Left lung (tissue), 14 donors: ENCODE measurements at places on chromosomes 13 and 19.

DNA sequence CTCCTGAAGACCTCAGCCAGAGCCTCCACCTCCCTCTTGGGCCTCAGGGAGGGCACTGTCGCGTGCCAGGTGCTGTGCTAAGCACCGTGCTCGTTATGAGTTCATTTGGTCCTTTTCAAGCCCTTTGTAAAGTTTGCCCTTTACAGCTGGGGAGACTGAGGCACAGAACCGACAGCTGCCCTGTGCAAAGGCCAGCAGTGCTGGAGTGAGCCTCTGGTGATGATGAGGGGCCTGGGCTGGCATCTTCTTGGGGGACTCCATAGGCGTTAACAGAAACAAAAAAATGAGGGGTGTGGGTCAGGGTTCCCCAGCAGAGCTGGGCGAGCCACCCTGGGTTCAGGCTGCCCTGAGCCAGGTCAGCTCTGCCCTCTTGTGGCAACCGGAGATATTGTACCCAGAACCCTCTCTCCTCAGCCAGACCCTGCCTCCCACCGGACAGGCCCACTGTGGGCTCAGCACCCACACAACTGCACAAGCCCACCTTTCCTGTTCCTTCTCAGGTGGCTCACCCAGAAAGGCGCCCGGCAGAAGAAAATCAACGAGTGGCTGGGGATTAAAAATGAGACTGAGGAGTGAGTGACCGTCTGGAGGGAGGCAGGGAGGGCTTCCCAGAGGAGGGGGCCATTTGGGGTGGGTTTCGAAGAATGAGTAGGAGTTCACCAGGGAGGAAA lies 5.5 kb upstream of the IFI30 start:
- DNase-seq: peak; percentile 37

GRCh38 chr19:3368848-3369336 lies 2.5 kb downstream of the NFIC start:
- no peak for DNase-seq

GRCh38 chr19:3296446-3296845 lies 69.9 kb upstream of the NFIC start:
- DNase-seq: no peak

- no peak for DNase-seq
These were observed 116.4 kb downstream of the TSHZ3 start for GRCh38 chr19:31232871-31233270.

- DNase-seq: no peak
These were observed 257.2 kb upstream of the RFC3 start for GRCh38 chr13:33560726-33561125.

DNA sequence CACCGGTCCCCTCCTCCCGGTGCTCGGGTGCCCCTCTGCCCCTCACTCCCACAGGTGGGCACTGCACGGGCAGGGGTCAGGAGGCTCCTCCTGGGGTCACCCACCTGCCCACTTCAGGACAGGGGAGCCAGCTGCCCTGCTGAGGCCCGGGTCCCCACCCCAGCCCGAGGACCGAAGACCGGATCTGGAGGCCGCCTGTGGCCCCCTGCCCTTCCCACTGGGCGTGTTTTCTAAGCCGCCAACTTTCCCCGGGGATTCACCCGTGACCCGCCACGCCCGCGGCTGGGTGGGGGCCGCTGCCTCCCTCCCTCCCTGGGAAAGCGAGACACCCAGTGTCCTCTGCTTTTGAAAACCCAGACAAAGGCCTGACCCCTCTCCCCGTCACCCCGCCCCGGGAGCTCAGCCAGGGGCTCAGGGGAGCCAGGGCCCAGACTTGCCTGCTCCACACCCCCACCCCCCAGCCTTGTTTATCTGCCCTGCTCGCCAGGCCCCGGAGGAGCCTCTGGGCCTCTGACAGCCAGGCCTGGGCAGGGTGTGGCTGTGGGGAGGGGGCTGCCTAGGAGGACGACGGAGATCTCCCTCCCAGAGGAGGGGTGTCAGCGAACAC lies 1.3 kb downstream of the PALM start:
- DNase-seq: no peak

DNA sequence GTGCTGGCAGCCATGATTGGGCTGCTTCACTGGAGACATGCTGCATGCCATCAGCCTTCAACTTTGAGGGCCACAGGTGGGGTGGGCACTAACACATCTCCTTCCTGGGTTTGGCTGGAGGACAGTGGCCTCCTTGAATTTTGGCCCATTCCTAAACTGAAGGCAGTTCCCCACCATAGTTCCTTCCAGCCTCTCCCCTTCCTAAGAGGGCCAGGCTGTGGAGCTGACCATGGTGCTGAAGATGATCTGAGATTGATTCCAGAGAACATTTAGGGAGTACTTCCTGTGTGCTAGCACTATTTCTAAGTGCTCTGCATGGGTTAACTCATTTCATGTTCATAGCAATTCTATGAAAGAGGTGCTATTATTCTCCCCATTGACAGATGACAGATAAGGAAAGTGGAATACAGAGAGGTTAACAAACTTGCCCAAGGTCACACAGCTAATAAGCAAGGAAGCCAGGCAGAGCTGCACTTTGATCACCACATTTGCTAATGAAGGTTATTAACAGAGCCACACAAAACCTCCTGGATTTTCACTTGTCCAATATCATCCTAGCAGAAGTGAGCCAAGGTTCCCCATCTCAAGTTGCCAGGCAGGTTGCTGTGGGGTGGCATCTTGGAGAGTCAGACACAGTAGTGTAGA lies 175.3 kb downstream of the ZIC5 start:
- DNase-seq: peak; percentile 44

DNA sequence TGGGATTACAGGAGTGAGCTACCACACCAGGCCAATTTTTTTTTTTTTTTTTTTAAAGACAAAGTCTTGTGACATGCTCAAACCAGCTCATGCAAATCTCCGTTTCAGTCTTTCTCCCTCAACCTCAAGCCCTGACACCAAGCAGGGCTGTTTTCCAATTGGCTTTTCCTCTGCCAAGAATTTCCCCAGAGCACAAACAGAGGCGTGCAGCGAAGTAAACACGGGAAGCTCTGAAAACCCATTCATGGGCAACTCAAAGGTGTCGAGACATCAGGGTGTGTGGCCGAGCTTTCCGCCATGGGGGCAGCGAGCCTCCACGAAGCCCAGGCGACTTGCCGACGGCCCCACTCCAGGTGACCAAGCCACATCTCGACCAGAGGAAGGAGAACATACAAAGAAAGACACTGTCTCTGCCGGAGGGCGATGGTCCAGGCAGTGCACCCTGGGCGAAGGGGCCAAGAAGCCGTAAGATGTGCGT lies 70.0 kb downstream of the INSR start:
- DNase-seq: no peak
